ENCODE measurements at places on chromosomes 5 and 9.
A peak's percentile ranks its signal among the peaks of the same experiment; 100 is the strongest.

GRCh38 chr9:86349271-86349670 is 4.9 kb downstream of the TUT7 start:
- DNase-seq = no peak

- DNase-seq = no peak
Observed at GRCh38 chr5:134437847-134438581, 26.3 kb upstream of the CDKN2AIPNL start.

DNA sequence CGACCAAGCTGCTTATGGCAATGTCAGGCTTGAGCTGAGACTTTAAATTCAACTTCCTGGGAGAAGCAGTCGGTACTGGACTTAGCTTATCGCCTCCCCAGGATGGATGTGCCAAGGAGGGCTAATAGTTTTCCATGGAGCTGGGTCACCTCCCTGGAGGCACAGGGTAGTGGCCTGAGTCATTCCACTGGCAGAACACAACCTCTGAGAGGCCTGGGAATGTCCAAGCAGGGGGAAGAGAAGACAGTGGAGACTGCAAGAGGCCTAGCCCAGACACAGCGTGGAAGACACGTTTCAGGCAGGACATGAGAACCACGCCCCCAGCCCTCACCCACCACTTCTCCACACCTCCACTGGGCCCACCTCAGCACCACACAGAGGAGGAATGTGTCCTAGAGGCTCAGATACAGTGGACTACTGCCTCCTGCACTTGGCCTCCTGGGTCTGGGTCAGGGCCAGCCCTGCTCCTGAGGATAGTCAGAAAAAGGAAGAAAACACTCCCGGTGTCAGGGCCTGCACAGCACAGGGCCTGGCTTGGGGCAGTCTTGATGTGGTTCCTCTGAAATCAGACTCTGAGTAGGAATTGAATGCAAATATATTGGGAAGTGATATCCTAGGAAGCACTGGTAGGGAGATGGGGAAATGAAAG is 171.8 kb downstream of the FSTL4 start:
- DNase-seq = no peak

GRCh38 chr9:7325995-7326394 is 473.6 kb downstream of the DMAC1 start:
- no peak for DNase-seq

GRCh38 chr5:174935854-174936474 is 211.6 kb downstream of the MSX2 start:
- peak; percentile 5 for DNase-seq

DNA sequence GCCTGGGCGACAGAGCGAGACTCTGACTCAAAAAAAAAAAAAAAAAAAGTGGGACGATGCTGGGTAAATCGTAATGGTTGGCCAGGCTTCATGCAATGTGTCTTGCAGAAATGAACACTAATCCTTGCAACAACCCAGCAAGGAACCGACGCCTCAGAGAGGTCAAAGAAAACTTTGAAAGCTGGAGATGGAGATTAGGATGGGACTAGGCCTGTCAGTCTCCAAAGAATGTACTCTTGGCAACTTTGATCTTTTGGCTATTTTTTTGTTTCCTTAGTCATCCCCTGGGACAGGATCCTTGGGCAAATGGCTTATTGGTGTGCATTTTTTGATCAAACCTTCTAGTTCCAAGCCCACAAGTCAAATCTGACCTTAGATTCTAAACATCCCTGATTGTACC is 10.6 kb upstream of the PWWP2A start:
- no peak for DNase-seq

DNA sequence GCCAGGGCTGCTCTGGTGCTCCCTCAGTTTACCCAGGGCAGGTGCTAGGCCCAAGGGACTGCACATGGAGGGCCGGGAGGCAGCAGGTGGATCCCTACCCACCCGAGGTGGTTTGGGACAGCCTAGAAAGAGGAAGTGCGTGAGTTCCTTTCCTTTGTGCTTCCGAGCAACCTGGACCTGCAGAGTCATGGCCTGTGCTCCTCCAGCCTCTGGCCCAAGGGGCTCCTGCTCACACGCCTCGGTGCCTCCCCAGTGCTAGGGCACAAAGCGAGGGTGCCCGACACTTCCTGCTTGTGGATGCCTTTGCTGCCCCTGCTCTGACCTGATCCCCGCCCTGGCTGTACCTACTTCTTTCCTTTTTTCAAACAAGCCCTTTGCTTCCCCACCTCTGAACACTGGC is 79.3 kb downstream of the RXRA start:
- no peak for DNase-seq

DNA sequence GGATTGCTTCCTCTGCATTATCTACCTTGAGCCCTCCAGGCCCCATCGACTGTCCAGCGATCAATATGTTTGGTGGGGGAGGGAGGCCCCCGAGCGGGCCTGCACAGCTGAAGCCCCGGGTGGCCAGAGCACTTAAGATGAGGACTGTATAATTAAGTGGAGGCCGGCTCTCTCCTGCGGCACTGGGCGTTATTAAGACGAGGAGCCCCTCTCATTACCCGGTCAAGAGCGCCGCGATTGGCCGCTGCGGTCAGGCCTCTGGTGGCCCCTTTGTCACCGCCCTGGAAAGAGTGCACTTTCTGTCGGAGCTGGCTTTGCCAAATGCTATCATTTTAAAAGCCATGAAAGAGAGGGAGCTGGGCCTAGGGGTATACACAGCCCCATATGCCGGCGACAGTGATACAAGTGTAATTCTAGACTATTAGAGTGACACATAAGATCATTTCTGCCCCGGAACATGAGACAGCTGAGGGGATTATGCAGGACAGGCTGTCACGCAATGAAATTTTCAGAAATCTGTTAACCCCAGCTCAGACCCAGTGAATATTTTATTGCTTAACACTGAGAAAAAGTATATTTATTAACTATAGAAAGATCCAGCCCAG is 106.3 kb upstream of the IRX1 start:
- DNase-seq = no peak

DNA sequence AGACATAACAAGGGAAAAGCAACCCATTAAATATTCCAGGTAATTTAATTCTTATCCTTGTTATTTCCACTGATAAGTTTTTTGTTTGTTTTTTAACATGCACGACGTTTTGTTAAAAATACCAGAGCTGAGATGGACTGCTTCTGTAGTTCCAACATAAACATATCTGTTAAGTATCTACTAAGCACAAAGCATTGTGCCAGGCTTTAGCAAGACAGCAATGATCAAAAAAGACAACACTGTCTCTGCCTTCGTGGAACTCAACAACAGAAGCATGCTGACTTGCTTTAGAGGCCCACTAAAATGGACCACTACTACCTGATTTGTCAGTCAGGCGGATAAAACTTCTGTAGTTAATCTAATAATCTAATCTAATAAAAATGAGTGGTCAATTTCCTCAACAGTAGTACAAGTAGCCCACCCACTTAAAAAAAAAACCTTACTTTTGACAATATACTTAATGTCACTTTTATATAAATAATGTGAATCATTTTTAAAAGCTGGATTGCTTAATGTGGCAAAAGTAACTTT is 3.1 kb downstream of the RAB14 start:
- DNase-seq = no peak

GRCh38 chr9:95494416-95495371 is 22.1 kb downstream of the PTCH1 start:
- no peak for DNase-seq

DNA sequence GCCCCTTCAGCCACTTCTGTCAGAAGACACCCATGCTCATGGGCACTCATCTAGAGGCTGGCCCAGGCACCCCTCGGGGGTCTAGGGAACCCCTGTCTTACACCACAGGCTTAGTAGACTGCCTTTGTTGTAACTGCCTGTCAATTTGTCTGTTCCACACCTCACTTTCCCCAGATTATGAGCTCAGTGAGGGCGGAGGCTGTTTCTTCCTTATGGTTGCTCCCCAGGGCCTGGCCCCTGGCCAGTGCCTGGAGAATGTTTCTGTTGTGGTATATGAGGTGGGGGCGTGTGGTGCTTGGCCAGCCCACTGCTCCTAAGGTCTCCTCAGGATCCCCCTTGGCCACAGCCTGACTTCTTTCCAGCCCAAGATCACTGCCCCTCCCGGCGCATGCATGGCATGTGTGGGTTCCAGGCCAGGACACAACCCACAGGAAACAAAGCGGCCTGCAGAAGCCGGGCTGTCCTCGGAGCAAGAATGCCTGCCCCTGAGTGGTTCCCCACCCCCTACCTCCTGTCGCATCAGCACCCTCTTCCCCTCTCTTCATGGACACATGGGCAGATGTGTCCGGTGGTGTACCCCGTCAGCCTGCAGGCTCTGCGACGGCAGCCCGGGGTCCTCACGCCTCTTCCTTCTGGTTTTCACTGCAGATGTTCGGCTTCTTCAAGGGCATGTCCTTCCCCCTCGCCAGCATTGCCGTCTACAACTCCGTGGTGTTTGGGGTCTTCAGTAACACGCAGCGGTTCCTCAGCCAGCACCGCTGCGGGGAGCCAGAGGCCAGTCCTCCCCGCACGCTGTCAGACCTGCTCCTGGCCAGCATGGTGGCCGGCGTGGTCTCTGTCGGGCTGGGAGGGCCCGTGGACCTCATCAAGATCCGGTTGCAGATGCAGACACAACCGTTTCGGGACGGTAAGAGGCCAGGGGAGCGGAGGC is 17.7 kb downstream of the SLC25A48 start:
- DNase-seq = no peak

- no peak for DNase-seq
Observed at GRCh38 chr9:79060766-79061165, 511.0 kb upstream of the TLE4 start.

DNA sequence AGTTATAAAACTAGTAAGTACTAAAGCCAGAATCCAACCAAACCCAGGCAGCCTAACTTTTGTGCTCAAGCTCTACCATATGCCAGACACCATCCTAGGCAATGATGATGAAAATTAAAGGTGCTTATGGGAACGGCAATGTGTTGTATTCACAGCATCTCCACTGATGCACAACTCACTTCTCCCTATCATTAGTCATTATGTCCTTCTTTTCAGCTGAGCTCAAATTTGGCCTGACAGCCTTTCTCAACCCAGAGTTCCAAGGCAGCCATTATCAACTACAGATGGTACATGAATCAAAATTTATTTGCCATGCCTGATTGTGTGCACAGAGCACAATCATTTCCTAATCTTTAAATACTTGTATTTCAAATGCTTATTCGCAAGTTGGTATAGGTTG is 121.6 kb upstream of the TNPO1 start:
- no peak for DNase-seq

- no peak for DNase-seq
Observed at GRCh38 chr5:126199467-126199866, 223.7 kb upstream of the GRAMD2B start.

DNA sequence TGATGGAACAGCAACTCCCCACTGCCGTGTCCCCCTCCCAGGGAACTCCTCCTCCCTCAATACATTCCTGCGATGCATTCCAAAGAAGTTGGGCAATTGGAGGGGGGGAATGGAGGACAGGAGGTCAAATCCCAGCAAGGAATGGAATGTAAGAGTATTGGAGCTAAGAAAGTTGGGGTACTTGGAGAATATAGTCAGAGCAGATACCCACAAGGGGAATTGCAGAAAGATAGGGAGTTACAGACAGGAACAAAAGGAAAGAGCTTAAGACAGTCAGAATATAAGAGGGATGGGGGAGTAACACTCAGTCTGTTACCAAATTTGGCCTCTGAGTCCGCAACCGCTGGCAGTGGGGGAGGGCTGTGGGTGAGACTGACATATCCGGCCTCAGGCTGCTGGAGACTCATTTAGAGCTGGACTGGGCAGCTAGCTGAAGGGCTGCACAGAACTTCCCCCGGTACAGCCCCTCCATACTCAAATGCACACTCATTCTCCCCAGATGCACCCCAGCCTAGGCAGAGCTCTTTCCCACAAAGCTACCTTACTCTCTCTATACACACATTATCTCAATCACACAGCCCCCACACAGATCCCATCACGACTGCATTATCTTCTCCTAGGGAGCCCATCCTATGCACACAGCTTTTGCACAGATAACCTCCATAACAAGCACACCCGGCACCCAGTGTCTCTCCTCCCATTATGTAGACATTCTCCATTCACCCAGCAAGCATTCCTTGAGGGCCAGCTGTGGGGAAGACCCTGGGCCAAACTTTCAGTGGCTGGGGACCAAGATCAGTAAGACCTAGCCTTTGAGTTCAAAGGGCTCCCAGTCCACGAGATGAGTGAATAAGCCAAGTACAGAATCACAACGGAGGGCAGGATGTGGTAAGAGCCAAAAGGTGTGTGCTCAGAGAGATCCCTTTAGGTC is 3.7 kb downstream of the TLN1 start:
- peak; percentile 49 for DNase-seq

GRCh38 chr5:167920589-167920988 is 370.9 kb upstream of the WWC1 start:
- no peak for DNase-seq

DNA sequence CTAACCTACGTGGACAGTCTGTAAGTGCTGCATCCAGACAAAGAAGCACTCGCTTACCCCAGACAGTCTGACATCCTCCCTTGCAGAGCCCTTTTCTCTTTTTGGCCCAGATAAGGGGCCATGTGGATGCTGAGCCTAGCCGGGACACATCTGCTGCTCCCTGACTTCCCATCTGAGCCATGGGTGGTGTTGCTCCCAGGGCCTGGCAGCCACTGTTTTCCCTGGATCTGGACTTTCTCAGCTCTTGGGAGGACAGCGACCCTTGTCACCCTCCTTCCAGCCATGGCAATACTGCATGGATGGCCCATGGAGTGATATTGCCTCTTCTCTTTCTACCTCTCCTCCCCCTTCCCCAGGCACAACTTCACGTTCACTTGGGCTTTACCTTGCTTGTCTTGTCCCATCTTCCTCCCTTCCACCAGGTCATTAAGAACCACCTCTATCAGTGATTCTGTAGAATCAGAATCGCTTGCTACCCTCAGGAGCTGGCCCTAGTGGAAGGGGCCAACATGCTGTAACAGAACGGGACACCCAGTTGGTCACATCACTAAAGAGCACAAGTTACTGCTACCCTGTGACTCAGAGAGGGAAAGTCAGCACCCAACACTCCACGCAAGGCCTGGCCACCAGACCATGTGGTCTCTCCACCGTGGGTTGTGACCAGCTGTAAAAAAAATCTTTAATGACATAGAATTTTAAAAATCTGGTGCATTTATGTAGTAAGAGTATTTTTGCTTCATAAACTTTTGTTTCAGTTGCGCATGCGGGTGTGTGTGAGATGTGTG is 4.4 kb downstream of the NEURL1B start:
- no peak for DNase-seq

- no peak for DNase-seq
Observed at GRCh38 chr9:123637945-123638634, 282.1 kb downstream of the CRB2 start.

DNA sequence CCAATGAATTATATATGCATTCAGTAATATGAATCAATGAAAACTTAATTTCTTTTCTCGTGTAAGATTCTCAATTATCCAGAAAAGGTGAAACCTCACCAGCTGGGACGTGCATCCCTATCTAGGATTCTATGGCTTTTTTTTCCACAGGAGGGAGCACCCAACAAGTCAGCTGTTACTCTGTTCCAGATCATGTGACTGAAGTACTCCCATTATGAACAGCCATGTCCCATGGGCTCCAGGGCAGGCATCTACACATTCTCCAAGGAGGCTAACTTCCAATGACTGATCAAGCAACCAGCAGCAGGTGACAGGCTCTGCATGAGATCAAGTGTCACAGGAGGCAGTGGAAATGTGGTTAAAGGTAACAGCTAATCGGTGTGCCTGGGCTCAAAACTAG is 118.8 kb downstream of the ELAVL2 start:
- no peak for DNase-seq

GRCh38 chr9:134535171-134535570 is 106.4 kb upstream of the COL5A1 start:
- no peak for DNase-seq

Data from bone marrow (tissue), 2 donors.